ENCODE measurements at places on chromosomes 3 and 15. TPM values are rescaled to one million over a fixed set of nuclear protein-coding genes. Genes with fewer than 3 reads are reported as not detected.

ADAMTS7 gene
- 7.4 TPM for total RNA-seq

SMC4 gene
- 30.3 TPM for total RNA-seq

GALNT15 gene
- 215 TPM for total RNA-seq

DNA sequence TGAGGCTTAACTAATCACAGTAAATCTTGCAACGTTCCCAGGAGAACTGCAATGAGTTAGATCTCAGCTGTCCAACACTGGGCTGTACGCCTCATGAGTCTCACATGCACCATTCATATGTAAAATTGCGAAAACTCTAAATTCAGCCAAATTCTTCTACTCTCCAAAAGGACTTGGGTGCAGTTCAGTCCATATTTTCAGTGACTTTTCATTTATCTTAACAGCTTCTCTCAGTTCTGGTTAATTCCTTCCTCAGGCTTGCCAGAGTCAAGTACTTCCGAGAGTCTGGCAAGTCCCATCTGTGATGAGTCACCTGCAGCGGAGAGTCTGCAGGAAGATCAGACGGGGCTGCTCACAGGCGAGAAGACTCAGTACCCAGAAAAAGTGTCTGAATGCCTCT lies 11.5 kb downstream of the CCDC80 start:
- no peak overlapping the region for H3K27ac ChIP-seq
- no peak overlapping the region for H3K4me3 ChIP-seq
- H3K4me1 ChIP-seq: no peaks in the 10 kb centered on the region
- no peaks in the 10 kb centered on the region for H3K36me3 ChIP-seq
- peak; percentile 40 for DNase-seq
- H3K27me3 ChIP-seq: no peaks in the 10 kb centered on the region

DNA sequence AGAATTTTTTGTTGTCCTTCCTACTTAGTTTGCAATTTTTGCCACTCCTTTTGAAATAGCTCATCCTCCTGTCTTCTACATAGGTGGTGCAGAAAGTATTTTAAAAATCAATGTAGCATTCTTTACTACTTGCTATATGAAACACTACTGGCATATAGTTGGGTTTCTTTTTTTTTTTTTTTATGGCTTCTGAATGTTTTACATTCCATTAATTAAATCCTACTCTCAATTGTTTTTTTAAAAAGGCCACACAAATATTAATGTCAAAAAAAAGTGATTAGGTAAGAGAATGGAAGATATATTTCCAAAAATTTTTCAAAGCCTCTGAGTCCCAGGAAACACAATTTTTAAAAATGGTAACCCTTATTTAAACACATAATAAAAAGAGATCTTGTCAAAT lies 262.6 kb downstream of the MAGI1 start:
- H3K4me1 ChIP-seq: no peaks in the 10 kb centered on the region
- H3K27me3 ChIP-seq: no peaks in the 10 kb centered on the region
- no peaks in the 10 kb centered on the region for H3K36me3 ChIP-seq
- DNase-seq: no peak
- no peak overlapping the region for H3K4me3 ChIP-seq

- H3K36me3 ChIP-seq: no peaks in the 10 kb centered on the region
- H3K27me3 ChIP-seq: no peaks in the 10 kb centered on the region
- DNase-seq: no peak
- H3K4me1 ChIP-seq: no peaks in the 10 kb centered on the region
Observed at GRCh38 chr15:71538181-71538580, 272.2 kb upstream of the NR2E3 start.

GRCh38 chr15:94203306-94203705 lies 28.1 kb upstream of the MCTP2 start:
- H3K27ac ChIP-seq: no peak overlapping the region
- H3K36me3 ChIP-seq: no peaks in the 10 kb centered on the region
- no peaks in the 10 kb centered on the region for H3K4me1 ChIP-seq
- H3K4me3 ChIP-seq: no peak overlapping the region
- no peak for DNase-seq
- no peaks in the 10 kb centered on the region for H3K27me3 ChIP-seq

- DNase-seq: no peak
- no peaks in the 10 kb centered on the region for H3K36me3 ChIP-seq
- H3K27me3 ChIP-seq: no peaks in the 10 kb centered on the region
- no peak overlapping the region for H3K27ac ChIP-seq
- no peaks in the 10 kb centered on the region for H3K4me1 ChIP-seq
- no peak overlapping the region for H3K4me3 ChIP-seq
Observed at GRCh38 chr3:101379658-101380376, 59.4 kb upstream of the IMPG2 start.

- peaks cover 12% of the 10 kb centered on the region for H3K27me3 ChIP-seq
- no peaks in the 10 kb centered on the region for H3K36me3 ChIP-seq
- DNase-seq: no peak
- H3K27ac ChIP-seq: no peak overlapping the region
Observed at GRCh38 chr15:32030795-32031194, 480 bp downstream of the CHRNA7 start.

HRG gene
- total RNA-seq: not detected

- no peak overlapping the region for H3K4me3 ChIP-seq
- H3K36me3 ChIP-seq: no peaks in the 10 kb centered on the region
- no peaks in the 10 kb centered on the region for H3K27me3 ChIP-seq
- DNase-seq: no peak
- H3K27ac ChIP-seq: no peak overlapping the region
- H3K4me1 ChIP-seq: no peaks in the 10 kb centered on the region
Observed at GRCh38 chr3:19644405-19644804, 289.6 kb downstream of the EFHB start.

- H3K27ac ChIP-seq: no peak overlapping the region
- H3K4me1 ChIP-seq: no peaks in the 10 kb centered on the region
- no peaks in the 10 kb centered on the region for H3K27me3 ChIP-seq
- H3K4me3 ChIP-seq: no peak overlapping the region
- no peak for DNase-seq
Observed at GRCh38 chr3:41519746-41520145, 320.4 kb downstream of the CTNNB1 start.

P2RY12 gene
- total RNA-seq: 3.6 TPM

COPG1 gene
- total RNA-seq: 102 TPM

GRCh38 chr15:83119968-83120581 lies 12.6 kb downstream of the TM6SF1 start:
- H3K36me3 ChIP-seq: no peaks in the 10 kb centered on the region
- H3K4me1 ChIP-seq: no peaks in the 10 kb centered on the region
- no peak for DNase-seq
- H3K27ac ChIP-seq: no peak overlapping the region

GRCh38 chr15:80173022-80173759 lies 20.4 kb downstream of the FAH start:
- H3K27me3 ChIP-seq: no peaks in the 10 kb centered on the region
- H3K27ac ChIP-seq: peak overlapping the region; percentile 75
- peak; percentile 89 for DNase-seq

- DNase-seq: peak; percentile 58
- no peaks in the 10 kb centered on the region for H3K36me3 ChIP-seq
- H3K4me1 ChIP-seq: no peaks in the 10 kb centered on the region
- peak overlapping the region; percentile 98 for H3K27ac ChIP-seq
Observed at GRCh38 chr3:31533169-31534064, 692 bp downstream of the STT3B start.

SI gene
- total RNA-seq: not detected

DNA sequence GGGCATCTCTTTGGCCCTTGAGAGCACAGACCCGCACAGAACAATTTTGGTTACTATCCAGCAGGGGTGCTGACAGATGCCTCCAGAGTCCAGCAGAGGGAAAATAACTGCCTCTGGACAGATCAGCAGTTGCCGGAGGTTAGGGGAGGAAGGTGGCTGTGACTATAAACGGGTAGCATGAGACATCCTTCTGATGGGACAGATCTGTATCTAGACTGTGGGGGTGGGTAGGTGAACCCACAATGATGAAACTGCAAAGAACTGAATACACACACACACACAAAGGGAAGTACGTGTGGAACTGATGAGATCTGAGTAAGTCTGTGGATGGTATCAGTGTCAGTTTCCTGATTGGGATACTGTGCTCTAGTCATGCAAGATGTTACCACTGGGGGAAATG lies 21.2 kb downstream of the ADAMTS7 start:
- no peak for DNase-seq
- no peaks in the 10 kb centered on the region for H3K36me3 ChIP-seq
- no peaks in the 10 kb centered on the region for H3K27me3 ChIP-seq
- H3K27ac ChIP-seq: no peak overlapping the region
- no peak overlapping the region for H3K4me3 ChIP-seq
- no peaks in the 10 kb centered on the region for H3K4me1 ChIP-seq

DNA sequence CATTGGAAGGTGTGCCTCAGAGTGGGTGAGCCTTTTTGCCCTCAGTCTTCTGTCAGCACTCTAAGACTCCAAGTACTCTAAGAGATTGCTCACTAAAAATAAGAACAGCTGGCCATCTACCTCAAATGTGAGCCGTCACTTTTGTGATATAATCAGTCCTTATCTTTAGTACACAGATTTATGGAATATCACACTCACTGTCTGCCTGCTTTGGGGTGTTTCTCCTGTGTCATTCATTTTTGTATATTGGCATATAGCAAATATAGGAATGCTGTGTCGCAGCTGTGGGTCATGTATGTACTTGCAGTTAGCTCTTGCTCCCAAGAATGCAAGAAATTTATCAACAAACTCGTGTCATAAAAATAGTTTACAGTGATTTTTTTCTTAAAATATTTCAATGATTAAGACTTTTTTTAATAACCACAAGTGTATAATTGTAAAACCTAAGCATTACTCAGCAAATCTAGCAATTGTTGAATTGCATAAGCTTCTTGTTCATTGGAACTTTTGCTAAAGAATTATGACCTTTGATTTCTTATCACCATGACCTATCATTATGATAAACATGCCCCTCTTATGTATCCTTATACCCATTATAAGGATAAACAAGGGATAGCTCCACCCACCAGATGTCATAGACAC lies 18.8 kb downstream of the SETD5 start:
- H3K4me3 ChIP-seq: no peak overlapping the region
- no peaks in the 10 kb centered on the region for H3K27me3 ChIP-seq
- no peak for DNase-seq
- no peaks in the 10 kb centered on the region for H3K36me3 ChIP-seq
- peaks cover 10% of the 10 kb centered on the region for H3K4me1 ChIP-seq
- no peak overlapping the region for H3K27ac ChIP-seq

DNA sequence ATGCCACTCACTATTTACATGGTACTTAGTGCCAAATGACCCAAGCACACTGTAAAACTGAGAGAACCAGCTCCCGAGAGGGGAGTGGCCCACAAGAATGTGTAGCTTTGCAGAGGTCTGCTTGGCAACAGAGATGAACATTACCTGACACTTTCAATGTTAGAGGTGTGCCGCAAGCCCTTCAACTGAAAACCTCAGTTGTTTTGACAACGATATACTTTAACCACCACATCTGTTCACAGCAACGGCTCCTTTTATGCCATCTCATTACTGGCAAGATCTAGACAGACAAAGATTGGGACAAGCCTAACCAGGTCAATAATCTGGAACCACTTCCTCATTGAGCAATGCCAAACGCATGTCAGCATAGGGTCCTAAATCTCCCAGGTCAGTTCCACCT lies 23.7 kb downstream of the NEK10 start:
- no peak for DNase-seq
- no peaks in the 10 kb centered on the region for H3K36me3 ChIP-seq
- no peaks in the 10 kb centered on the region for H3K27me3 ChIP-seq
- H3K27ac ChIP-seq: peak overlapping the region; percentile 52
- no peak overlapping the region for H3K4me3 ChIP-seq

SLC12A1 gene
- total RNA-seq: under 0.01 TPM

DNA sequence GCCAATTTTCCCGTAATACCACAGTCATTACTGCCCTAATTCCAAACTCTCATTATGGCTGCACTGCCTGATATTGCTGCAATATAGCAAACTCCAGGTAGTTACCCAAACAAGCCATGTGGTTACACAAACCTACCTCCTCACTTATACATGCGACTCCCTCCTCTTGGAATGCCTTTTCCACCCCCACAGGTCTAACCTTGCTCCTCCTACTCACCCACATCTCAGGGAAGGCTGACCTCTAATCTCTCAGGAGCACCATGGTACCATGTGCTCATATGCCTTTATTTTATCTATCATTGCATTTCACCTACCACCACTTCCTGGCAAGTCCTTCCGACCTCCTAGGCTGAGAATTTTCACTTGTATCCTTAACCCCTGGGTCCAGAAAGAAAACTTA lies 2.9 kb downstream of the RBPMS2 start:
- H3K4me1 ChIP-seq: peaks cover 6% of the 10 kb centered on the region
- H3K36me3 ChIP-seq: no peaks in the 10 kb centered on the region
- DNase-seq: no peak
- no peak overlapping the region for H3K4me3 ChIP-seq
- H3K27me3 ChIP-seq: no peaks in the 10 kb centered on the region

DNA sequence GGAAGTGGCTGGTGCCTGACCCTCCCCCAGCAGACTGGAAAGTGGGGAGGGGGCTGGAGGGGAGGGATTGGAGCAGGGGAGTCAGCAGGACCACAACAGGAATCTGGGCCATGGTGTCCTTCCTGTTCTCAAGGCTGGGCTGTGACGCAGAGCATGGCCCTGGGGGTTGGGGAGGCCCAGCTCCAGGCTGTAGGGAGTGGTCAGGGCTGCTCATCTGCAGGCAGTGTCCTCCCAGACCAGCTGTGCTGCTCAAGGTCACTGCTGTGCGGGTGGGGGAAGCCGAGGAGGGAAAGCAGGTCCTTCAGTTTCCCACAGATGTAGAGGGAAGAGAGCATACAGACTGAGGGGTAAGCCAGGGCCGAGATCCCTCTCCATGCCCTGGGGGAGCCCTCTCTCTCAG lies 40.7 kb downstream of the CYP11A1 start:
- H3K27ac ChIP-seq: no peak overlapping the region
- no peaks in the 10 kb centered on the region for H3K36me3 ChIP-seq
- H3K4me1 ChIP-seq: no peaks in the 10 kb centered on the region
- H3K27me3 ChIP-seq: no peaks in the 10 kb centered on the region
- no peak overlapping the region for H3K4me3 ChIP-seq

RPL32 gene
- total RNA-seq: 950 TPM

NR2E3 gene
- total RNA-seq: not detected

COL8A1 gene
- total RNA-seq: 9.2 TPM

DNA sequence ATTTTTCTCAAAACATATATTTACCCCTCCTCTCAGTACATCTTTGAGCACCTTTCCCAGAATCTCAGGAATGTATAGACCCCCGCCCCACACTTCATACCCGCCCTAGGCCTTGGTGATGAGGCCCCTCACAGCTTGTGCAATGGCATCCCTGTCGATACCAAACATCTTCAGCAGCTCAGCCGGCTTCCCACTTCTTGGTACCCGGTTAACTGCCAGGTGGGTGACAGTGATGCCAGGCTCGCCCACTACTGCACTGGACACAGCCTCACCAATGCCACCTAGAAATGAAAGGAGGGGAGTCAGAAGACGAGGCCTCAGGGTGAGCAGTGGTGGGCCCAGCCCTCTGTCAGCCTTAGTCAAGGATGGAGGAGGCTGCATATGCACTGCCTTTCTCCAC lies 30.2 kb downstream of the TKT start:
- no peaks in the 10 kb centered on the region for H3K27me3 ChIP-seq
- H3K4me3 ChIP-seq: no peak overlapping the region
- no peaks in the 10 kb centered on the region for H3K4me1 ChIP-seq

DNA sequence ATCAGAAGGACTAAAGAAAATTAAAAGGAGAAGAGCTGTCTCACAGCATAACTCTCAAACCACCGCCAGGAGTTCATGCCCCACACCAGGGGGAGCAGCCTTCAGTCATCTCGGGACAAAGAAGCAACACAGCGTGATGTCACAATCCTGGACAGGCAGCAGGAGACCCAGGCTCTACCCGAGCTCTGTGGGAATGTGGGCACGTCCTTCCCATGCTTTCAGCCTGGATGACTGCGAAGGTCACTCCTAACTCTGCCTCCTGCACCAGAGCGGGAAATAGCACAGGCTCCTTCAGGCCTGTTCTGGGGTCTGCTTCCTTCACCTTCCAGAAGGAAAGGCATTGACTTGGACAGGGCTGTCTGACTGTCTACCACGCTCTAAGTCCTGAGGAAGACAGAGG lies 31.3 kb downstream of the NOX5 start:
- H3K4me1 ChIP-seq: no peaks in the 10 kb centered on the region
- no peaks in the 10 kb centered on the region for H3K27me3 ChIP-seq
- DNase-seq: no peak
- no peak overlapping the region for H3K27ac ChIP-seq

CCR4 gene
- 0.66 TPM for total RNA-seq

FMN1 gene
- 56.8 TPM for total RNA-seq
